ENCODE measurements at places on chromosomes 12 and 14.

DNA sequence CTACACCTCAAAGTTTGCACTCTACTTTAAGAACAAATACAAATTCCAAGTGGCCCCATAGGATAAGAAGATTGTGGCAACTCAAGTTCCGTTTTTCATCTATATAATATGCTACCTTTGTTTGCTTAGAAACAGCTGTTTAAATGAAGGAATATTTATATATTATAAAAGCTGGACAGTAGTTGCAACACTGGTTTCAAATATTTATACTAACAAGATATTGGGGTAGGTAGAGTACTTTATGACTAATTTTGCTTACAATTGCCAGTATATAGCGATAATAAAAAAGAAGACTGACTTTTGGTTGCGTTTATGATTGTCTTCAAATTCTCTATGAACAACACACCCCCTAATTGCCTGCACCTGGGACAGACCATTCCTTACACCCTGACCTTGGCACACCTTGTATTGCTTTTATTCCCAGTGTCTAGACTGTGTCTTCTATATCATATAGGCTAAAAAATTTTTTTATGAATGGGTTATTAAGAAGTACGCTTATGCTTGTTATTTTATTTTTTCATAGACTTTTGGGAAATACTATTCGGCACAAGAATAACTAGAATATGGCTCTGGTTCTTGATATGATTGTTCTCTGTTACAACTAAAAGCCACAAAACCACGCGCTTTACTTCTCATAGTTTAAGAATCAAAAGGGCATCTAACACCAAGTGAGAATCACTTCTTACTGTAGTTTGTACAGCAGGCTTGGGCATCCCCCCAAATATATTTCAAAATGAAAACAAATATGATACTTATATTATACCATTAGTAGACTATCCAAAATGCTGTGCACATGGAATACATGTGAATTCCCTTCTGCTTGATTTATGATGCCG lies 455.4 kb upstream of the DCN start:
- no peak for DNase-seq

DNA sequence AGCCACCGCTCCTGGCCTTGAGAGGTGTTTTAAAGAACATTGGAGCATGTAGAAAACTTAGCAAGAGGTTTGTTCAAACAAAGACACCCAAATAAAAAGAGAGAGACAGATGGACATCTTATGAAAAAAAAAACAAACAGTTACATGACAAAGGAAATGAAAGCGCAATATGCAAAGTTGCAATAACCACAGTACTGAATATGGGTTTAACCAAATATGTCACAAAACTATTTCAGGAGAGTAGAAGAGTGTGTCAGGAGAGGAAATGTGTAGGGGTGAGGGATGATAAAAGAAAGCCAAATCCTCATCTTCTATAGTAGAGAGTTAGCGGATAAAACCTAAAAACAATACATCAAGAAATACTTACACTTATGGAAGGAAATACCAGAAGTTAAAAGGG lies 98.4 kb downstream of the GTF2A1 start:
- no peak for DNase-seq

GRCh38 chr12:50647479-50647878 lies 116.4 kb upstream of the ATF1 start:
- no peak for DNase-seq

DNA sequence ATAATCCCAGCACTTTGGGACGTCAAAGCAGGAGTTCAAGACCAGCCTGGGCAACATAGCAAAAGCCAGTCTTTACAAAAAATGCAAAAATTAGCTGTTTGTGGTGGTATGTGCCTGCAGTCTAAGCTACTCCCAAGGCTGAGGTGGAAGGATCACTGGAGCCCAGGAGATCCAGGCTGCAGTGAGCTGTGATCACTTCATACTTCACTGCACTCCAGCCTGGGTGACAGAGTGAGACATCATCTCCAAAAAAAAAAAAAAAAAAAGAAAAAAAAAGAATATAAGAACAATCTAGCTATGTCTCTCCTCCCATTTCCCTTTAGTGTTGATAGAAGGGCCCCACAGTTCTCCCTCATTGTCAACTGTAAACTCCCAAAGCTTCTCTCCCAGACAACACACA lies 3.5 kb upstream of the BCAT1 start:
- DNase-seq = no peak

DNA sequence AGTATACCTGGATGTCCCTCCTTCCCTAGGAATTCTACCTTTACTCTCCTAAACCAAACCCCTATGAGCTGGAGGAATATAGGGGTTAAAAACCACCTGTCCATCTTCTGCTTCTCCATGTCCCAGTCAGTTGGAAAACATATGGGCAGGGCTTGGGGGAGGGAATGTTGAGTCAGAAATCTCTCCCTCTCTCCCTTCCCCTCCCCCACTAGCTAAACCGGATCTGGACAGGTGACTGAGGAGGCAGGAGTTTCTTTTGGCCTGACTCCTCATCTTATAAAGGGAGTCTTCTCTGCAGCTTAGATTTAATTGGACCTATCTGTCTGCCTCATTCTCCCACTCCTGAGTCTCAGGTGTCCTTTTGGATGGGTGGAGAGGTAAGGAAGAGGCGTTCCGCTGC lies 6.1 kb downstream of the ERBB3 start:
- no peak for DNase-seq
